ENCODE measurements at places on chromosomes 2 and 18.

- DNase-seq = no peak
These were observed 306.1 kb upstream of the KLHL29 start for GRCh38 chr2:23078784-23079434.

DNA sequence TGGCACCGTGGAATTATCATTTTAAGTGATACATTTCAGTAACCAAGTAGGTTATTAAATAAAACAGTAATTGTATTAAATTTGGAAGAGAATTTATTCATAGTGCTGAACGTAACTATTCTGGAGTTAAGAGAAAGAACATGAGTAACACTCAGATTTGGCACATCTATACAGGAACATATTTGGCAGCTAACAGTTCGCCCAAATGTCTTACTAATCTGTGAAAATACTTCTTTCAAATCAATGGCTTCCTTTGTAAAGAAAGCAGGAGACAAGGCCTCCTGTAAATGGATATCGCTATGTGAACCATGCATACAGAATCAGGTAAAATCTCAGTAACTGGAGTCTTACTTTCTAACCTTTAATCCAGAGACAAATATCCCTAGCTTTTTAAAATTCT is 64.4 kb downstream of the ZNF516 start:
- DNase-seq = no peak

DNA sequence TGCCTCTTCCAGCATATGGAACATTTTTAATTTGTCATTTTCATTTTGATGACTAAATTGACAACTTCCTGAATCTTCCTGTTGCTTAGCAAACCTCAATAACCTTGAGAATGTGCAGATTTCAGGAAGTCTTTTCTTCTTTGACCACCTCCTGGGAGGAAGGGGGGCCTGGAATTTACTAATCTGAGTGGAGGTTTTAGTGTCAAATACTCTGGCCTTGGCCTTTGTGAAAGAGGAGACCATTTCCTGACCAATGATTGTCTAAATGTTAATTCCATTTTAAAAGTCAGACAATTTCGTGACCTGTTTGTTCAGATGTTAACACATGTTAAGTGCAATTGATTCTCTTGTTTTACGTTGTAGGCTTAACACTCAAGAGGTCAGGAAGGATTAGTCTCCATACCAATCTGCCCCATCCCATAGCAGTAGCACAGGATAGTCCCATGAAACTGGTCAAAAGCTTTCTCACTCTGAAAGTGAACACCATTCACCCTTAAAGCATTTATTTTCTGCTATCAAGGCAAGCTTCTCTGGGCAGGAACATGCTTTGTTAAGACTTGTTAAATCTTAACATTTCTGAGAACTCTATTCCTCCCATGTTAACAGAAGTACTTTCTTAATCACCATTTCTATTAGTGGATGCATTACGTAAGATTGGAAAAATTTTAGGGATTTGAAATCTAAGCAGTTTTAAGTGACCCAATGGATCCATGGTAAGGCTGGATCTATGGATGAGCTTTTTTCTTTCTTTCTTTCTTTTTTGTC is 219.6 kb downstream of the RND3 start:
- DNase-seq = no peak

- peak; percentile 51 for DNase-seq
These were observed 618 bp upstream of the LYPD1 start for GRCh38 chr2:132670496-132671150.

- DNase-seq = no peak
These were observed 4.8 kb upstream of the INPP5D start for GRCh38 chr2:233055362-233055761.

DNA sequence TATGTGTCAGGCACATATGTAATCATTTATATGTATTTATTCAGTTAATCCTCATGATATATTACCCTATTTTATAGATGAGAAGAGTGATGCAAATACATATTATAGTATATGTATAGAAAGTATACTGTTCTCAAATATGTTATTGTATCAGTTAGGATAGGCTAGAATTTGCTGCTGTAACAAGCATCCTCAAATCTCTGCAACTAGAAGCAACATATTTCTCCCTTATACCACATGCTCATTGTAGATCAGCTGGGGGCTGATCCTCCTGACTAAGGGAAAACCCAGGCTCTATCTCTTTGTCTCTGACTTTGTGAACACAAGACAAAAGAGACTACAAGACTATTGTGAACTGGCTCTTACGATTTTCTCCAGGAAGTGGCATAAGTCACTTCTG is 24.8 kb upstream of the HS6ST1 start:
- DNase-seq = no peak

DNA sequence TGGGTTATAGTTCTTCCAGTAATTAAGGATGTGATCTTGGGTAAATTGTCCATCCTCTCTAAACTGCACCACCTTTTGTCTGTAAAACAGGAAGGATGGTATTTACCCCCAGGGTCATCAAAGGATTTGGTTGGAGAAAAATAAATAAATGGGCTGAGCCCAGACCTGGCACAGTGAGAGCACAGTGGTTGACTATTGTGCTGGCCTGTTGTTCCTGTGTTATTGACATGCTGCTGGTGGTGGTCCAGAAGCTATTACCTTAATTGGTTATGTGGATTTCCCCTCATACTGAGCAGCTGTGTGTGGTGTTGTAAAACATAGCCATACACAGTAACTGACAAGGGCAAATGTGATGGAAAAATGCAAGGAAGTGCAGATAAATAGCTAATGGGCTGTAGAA is 746 bp upstream of the IL37 start:
- DNase-seq = no peak

DNA sequence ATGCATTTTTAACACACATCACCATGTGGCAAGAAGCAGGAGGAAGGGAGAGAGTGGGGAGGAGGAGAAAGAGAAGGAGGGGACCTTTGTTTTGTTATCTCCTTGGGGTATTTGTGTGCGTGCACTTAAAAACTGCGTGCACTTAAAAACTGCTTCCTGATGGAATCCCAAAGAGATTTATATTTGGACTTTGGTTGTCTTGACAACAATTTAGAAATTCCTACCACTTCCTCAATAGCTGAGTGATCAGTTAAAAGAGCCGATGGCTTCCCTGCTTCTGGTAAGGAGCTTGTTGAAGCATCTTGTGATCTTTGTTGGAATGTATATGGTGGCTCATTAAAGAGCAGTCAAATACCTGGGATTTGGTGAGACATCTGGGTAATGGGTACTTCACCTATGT is 4.5 kb downstream of the RAB31 start:
- DNase-seq = no peak

DNA sequence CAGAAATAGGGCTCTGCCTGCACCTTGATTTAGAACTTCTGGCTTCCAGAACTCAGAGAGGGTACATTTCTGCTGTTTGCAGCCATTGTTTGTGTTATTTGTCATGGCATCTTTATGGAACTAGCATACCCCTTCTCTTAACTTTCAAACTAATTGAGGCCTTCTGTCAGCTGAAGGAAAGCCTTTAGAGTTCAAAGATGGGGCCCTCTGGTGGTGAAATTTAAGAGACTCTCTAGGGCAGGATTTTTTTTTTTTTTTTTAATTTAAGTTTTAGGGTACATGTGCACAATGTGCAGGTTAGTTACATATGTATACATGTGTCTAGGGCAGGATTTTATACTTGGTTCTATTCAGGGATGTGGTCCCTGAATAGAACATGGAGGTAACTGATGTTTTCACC is 260.6 kb upstream of the LINC00305 start:
- DNase-seq = no peak

- DNase-seq = no peak
These were observed 380.7 kb downstream of the RBM43 start for GRCh38 chr2:150880986-150881385.

DNA sequence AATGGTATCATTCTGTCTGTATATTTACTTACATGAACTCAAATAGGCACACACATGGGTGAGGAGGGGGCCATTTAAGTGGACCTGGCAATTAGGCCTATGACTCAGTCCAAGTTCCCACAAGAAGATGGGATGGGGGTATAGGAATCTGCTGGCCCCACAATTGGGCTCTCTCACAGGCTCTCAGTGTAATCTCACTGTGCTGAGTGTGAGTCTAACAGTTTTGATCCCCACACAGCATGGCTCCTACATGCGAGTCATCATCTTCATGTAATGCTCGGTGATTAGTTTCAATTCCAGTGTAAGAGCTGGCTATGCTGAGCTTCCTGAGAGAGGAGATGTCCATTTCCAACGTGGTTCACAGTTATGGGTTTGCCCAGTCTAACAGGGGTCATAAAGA is 114.0 kb downstream of the GATA6 start:
- no peak for DNase-seq

DNA sequence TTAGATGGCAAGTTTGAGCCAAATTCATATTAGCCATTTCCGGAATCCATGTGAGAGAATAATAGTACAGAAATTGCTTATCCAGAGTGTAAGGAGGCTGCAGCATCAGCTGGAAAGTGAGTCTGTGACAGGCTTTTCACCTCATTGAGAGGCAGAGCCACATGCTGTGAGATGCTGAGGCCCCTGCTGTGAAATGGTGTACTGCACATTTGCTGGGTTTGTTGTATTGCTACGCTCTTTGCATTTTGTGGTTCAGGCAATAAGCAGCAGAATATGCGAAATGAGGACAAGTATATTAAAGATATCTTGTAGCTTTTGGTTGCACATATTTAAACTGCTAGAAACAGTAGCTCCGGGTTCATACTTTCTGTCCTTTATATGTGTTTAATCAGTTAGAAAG is 37.0 kb downstream of the NABP1 start:
- no peak for DNase-seq

- DNase-seq = no peak
These were observed 390.2 kb downstream of the THSD7B start for GRCh38 chr2:137155356-137156104.

- no peak for DNase-seq
These were observed 113.1 kb upstream of the DDX18 start for GRCh38 chr2:117701365-117701764.

GRCh38 chr18:7545734-7546133 is 21.4 kb upstream of the PTPRM start:
- DNase-seq = no peak

DNA sequence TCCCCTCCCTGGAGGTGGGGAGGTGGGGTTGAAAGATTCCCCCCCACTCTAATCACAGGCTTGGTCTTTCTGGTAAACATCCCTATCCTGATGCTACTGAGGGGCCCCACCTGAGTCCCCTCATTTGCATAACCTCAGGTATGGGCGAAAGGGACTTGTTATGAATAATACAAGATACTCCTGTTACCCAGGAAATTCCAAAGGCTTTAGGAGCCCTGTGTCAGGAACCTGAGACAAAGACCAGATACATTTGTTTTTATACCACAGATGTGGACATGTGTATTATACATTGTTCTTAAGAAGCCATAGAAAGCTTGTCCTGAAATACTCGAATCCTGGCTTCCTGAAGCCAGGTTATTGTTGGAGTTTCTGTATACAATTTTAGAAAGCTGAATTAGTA is 62.8 kb downstream of the MYO1B start:
- no peak for DNase-seq

DNA sequence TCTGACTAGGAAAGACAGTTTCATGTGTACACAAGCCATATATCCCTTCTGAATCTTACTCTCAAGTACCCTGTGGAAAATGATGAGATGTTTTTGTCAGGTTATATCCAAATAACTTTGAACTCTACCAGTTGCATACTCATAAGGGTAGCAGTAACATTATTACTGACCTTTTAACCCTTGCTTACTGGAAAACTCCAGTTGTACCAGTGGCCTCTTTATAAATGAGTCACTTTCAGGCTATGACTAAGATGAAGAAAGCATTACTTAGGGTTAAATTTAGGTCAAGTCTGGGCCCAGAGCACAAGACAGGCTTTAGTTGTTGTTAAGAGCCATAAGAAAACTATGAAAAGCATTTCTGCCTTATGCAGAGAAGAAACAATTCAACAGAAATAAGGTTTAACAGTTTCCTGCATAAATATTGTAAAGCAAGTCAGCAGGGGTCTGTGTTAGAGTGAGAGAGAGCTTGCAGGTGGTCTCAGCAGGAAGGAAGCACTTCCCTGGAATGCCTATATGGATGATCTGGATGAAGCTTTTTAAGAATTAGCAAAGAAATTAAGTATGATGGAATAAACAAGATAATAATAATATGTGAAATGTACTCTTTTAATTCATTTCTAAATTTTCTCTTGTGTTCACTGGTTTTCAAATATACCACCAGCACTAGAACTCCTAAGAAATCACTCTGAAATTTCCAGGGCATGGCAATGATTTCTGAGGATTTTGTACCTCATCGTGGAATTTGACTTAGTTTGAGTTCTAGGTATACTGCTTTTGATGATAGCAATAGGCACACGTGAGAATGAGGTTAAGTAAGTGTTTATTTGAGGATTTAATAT is 126.6 kb downstream of the UBE2E3 start:
- peak; percentile 70 for DNase-seq

GRCh38 chr2:6535572-6535971 is 330.1 kb downstream of the CMPK2 start:
- DNase-seq = no peak

DNA sequence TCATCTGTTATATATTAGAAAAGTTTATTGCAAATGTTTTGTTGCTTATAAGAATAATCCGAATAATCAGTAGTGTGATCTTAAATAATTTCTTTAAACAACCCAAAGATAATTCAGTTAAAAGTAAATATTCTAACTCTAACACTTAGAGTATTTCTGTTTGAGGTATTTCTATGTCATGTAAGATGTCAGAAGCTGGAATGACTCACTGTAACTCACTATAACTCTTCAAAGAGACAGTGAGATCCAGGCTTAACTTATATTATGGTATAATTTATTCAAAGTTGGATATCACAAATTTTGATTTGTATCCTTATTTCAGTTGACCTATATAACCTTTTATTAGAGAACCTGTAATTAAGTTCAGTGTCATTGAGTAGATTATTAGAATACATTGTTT is 6.9 kb downstream of the MBD5 start:
- no peak for DNase-seq

- no peak for DNase-seq
These were observed 173.5 kb upstream of the FN1 start for GRCh38 chr2:215609089-215610032.

- peak; percentile 68 for DNase-seq
These were observed 27.4 kb downstream of the EVX2 start for GRCh38 chr2:176056406-176056805.

- DNase-seq = peak; percentile 53
These were observed 654 bp upstream of the ASB1 start for GRCh38 chr2:238425979-238426567.

GRCh38 chr18:34153711-34154110 is 71.0 kb downstream of the NOL4 start:
- DNase-seq = peak; percentile 83
